ENCODE measurements at places on chromosomes 13 and 19.

- DNase-seq: no peak
Observed at GRCh38 chr19:31397308-31397707, 48.1 kb upstream of the TSHZ3 start.

DNA sequence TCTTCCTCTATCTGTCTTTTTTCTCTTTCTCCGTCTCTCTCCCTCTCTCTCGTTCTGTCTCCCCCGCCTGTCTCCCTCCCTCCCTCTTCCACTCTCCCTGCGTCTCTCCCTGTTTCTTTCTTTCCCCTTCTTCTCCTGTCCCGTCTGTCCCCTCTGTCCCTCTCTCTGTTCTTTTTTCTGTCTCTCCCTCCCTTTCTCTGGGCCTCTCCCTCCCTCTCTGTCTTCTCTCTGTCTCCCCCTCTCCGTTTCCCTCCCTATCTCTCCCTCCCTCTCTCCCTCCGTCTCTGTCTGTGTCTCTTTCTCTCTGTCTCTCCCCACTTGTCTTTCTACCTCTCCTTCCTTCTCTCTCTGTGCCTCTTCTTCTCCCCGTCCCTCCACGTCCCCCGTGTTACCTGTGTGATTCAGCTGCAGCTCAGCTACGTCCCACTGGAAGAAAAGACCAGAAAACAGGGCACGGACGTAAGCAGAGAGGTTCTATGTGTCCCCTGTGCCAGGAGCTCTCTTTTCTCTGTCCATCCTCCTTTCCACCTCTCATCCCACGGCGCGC is 1.2 kb downstream of the CD70 start:
- no peak for DNase-seq

- DNase-seq: no peak
Observed at GRCh38 chr19:7188698-7189629, 105.2 kb downstream of the INSR start.

- peak; percentile 55 for DNase-seq
Observed at GRCh38 chr19:45376045-45376724, 5.8 kb upstream of the ERCC2 start.

GRCh38 chr19:29665826-29666577 is 741 bp downstream of the PLEKHF1 start:
- DNase-seq: no peak

GRCh38 chr13:98910501-98910951 is 67.3 kb downstream of the DOCK9 start:
- DNase-seq: no peak

- DNase-seq: no peak
Observed at GRCh38 chr19:35889370-35890112, 10.8 kb downstream of the NFKBID start.

DNA sequence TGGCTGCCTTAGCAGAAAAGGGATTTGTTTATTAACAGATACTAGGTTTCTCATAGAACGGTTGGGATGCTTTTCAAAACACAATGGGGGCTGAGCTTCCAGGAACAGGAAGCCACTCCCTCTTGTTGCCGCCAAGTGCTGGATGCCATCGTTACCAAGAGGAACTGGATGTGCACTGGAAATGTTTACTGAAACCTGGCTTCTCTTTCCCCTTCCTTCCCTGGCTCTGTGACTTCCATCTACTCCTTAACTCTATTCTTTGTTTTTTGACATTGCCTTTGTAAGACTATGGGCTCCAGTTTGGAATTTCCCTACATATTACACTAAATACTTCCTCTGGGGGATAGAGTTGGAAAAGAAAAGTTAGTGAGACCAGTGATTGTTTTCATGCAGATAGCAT is 11.7 kb upstream of the KL start:
- no peak for DNase-seq

GRCh38 chr13:79141082-79141481 is 265.0 kb downstream of the RBM26 start:
- no peak for DNase-seq

DNA sequence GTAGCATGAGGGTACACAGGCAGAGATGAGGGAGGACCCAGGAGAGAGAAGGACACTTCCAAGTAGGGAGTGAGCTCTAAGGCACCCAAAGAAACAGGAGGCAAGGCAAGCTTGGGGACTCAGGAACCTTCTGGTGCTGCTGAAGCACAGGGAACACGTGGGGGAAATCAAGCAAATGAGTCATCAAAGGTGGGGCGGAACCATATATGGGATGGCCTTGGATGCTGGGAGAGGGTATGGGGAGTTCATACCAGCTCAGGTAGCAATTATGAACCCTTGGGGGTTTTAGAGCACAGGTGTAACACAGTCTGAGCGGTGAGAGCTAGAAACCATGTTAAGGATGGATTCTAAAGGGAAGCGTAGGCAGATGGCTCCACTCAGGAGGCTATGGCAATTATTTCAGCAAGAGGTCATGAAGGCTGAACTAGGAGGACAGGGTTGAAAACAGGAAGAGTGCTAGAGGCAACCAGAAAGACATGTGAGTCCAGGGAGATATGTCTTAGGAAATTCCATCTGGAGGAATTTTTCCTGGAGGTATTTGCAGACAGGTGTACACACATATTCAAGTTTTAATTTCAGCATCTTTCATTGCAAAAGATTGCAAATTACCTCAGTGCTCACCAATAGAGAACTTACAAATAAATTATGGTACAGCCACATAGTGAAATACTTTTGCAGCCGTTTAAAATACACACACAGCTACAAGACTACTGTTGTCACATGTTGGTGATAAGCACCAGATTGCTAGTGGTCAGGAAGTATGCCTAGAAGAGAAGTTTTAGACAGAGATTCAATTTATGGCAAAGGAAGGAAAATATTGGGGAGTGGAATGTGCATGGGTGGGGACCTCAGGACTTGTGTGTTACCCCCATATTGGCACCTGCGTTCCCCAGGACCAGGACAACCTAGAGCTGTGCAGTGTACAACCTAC is 77.0 kb downstream of the STARD13 start:
- no peak for DNase-seq

DNA sequence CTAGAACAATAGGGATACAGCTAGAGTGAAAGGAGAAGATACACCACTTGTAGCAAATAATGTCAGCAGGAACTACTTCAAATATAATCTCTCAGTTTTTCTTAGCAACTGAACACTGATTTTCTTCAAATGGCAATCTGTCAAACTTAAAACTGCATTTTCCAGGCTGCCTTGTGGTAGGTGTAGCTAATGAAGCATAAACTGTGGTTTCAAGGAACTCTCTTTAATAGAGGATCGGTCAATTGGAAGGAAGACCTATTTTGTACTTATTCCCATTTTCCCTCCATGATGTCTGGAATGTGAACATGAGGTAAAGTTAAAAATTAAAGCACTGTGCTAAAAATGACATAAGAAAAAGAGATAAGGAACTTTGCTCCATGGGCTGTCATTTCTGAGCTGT is 1261.9 kb downstream of the PCDH17 start:
- no peak for DNase-seq

- no peak for DNase-seq
Observed at GRCh38 chr13:77048681-77049080, 21.7 kb upstream of the FBXL3 start.

- DNase-seq: no peak
Observed at GRCh38 chr13:113623491-113624234, 34.3 kb downstream of the ATP4B start.

- DNase-seq: no peak
Observed at GRCh38 chr13:35733827-35734226, 257.3 kb upstream of the MAB21L1 start.

- DNase-seq: no peak
Observed at GRCh38 chr19:56111601-56112312, 9.3 kb downstream of the ZNF787 start.

DNA sequence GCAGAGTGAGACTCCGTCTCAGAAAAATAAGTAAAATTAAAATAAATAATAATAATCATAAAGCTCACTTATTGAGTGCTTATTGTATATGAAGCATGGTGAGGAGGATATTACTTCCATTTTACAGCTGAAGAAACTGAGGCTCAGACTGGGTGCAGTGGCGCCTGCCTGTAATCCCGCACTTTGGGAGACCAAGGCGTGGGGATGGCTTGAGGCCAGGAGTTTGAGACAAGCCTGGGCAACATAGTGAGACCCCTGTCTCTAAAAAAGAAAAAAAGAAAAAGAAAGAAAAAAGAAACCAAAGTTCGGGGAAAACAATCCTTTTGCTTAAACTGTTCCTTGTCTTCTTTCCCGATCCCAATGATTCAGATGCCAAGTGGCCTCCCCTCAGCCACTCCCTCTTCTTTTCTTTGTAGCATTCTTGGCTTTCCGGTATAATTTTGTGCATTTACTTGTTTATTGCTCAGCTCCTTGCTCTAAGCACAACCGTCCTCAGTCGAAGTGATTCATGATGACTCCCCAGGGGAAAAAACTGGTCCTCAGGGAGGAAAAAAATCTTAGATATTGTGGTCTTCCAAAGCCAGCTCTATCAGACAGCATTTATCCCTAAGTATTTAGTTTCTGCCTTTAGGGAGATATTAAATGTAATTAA is 965 bp upstream of the EIF3G start:
- DNase-seq: no peak

Data from right renal pelvis (tissue), 4 donors.